Fibroblast of skin of right biceps (primary cell): ENCODE measurements at places on chromosomes 13 and 19.
A peak's percentile ranks its signal among the peaks of the same experiment; 100 is the strongest.

DNA sequence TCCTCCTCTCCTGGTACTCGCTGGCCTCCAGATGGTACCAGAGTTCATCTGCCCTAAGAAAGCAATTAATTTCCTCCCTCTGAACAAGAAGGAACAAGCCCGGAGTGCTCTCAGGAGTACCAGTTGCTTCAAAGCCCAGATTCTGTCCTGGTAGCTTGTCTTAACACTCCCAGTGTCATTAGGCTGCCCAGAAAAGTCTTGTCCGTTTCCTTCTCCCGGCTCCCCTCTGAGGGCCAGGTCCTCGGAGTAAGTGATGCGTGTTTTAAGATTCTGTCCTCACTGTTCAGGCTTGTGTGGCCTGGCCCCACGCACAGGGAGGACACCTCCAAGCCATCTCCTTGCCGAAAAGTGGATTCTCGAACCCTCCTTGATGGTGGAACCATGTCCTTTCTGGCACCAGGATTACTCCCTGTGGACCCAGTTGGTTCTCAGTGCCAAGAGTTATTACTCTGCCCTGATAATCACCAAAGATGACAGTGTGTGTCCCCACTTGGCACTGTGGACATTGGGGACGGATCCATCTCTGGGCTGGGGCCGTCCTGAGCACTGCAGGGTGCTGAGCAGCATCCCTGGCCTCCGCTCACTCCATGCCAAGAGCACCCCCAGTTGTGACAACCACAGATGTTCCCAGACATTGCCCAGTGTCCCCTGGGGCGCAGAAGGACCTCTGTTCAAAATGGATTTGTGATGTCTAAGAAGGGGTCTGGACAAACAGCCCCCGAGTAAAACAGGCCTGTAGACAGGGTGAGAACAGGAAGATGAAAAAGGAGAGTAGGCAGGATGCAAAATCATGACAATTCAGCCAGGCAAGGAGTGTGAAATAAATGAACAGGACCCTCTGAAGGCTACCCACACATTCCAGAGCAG, 52.4 kb downstream of the RFX2 start:
- DNase-seq = no peak

DNA sequence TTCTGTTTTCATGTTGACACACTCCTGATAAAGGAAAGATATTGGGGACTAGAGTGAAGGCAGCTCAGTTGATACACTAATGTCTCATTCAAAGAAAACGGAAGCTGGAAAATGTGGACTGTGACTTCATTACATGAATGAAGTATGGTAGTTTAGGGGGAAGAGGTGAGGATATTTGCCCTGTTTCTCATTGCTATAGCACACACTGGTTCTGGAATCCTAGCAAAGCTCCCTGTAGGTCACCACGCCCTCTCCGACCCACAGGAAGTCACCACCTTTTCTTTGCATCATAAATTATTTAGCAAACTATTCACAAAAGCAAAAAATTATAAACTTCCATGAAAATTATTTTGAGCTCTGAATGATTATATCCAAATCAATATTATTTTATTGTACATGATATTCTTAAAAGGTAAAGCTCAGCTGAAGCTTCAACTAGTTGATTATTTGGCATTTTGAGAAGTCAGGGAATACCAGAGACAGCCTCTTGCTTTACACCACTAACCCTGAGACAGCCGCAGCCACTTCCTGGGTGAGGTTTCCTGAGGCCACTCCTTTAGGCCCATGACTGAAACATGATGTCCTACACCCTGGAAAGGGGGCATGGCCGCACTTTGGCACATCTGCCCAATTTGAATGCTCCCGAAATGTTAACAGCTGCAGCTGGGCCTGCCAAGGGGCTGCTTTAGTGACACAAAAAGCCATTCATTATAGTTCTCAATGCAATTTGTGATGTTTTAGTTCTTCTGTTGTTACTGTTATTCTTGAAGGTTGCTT, 50.0 kb upstream of the WDFY2 start:
- DNase-seq = no peak

DNA sequence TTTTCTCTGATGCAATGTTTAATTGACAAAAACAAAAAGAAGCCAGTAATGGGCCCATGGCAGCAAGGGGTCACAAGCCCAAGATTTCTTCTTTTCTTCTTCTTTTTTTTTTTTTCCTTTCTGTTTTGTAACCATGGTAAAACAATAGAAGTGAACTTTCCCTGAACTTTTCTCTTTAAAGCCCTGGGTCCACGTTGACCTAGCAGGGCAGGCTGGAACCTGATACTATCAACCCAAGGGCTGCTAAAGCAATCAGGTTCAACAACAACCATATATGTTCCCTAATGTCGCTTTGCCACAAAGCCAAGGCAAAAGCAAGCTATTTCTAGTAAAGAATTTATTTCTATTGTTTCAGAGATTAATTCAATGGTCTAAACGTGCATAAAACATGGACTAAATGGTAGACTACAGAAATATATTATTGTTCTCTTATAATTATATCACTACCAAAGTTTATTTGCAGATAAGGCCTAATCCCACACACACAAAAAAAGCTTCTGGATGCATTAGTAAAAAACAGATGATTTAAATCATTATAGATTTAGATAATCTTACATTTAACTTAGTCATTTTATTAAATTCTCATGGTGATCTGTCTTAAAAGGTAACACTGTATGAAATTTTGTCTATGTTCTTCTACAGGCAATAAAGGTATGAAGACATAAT, 153.9 kb downstream of the DACH1 start:
- DNase-seq = no peak

- no peak for DNase-seq
Observed at GRCh38 chr19:35896643-35897040, 3.7 kb downstream of the NFKBID start.

- no peak for DNase-seq
Observed at GRCh38 chr19:55600662-55601028, 557 bp downstream of the ZNF524 start.

DNA sequence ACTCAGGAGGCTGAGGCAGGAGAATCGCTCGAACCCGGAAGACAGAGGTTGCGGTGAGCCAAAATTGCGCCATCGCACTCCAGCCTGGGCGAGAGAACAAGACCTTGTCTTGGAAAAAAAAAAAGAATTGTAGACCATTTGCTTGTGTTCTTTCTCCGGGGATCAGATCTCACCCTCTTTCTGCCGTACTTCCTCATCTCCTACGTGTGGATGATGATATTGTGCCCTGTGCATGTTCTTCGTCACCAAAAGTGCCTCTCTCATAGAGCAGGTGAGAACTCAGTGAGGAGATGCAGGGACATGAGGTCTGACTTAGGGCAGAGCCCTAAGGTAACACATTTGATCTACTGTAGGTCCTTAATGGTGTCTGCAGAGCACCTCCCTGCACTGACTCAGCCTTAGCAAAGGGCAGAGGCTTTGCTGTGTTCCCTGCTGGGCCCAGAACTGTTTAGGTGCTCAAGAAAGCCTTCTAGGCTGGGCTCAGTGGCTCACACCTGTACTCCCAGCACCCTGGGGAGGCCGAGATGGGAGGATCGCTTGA, 1.3 kb downstream of the APOC2 start:
- DNase-seq = no peak

DNA sequence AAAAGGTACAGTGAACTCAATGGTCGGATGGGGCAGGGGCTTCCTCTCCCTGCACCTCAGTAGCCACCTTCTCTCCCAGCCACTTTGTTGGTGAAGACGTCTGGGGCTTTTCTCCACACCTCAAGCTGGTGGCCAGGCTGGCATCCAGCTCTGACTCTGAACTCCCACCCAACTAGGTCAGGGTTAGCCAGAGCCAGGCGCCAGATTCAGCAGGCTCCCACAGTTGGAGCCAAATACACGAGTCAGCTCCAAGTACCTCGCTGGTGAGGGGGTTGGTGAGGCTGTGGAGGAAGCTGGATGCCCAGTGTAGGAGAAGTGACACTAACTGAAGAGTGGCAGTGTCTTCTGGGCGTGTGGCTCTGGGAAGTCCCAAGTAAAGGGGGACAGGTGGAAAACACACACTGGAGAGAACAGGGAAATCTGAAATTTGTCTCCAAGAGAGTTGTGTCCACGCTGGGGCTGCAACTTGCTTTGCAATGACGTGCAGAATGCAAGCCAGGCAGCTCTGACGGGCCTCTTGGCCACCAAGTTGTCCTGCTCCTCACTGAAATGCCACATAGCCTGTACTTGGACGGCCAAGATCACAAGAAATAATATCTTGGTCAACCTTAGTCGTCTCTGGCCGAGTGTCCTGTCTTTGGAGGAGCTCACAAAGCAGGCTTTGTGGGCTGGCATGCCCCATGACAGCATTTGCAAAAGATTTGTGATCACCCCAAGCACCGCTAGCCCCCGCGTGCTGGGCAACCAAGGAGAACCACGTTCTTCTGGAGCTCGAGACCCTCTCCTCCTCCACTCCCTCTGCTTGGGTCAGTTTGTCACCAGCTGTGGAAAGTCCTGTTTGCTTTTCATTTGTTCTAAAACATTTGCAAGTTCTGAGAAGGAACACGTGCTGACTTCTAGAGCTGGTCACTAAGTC, 18.1 kb downstream of the SLC7A1 start:
- DNase-seq = peak; percentile 46
